ENCODE measurements at places on chromosomes 2 and 18.

DNA sequence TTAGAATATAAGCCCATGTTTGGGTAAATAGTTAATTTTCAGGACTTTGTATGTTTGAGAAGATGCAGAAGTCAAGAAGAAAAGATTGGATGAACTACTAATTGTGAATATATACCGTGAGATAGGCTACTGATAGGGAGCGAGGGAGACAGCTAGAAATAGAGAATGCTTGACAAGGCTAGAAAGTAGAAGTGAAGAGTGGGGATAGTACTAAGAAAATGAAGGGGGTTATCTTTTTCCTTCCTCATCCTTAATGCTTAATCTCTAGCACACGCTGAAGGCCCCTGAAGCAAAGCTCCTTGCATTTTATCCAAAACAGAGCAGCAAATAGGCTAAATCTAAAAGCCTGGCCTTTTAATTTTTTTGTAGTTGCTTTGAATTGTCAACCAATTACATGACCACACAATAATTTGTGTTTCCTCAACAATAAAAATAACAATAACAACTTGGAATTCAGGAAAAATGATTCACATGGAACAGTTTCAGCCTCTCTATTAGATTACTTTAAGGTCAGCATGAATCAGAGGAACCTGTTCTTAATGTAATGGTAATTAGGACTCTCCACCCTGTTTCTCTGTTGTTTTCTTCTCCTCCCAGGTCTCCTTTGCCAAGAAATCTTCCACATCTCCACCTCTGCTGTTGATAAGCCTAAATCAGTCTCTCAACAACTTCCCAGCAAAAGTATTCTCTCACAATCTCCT is 1071.3 kb upstream of the ZEB2 start:
- no peak for DNase-seq

DNA sequence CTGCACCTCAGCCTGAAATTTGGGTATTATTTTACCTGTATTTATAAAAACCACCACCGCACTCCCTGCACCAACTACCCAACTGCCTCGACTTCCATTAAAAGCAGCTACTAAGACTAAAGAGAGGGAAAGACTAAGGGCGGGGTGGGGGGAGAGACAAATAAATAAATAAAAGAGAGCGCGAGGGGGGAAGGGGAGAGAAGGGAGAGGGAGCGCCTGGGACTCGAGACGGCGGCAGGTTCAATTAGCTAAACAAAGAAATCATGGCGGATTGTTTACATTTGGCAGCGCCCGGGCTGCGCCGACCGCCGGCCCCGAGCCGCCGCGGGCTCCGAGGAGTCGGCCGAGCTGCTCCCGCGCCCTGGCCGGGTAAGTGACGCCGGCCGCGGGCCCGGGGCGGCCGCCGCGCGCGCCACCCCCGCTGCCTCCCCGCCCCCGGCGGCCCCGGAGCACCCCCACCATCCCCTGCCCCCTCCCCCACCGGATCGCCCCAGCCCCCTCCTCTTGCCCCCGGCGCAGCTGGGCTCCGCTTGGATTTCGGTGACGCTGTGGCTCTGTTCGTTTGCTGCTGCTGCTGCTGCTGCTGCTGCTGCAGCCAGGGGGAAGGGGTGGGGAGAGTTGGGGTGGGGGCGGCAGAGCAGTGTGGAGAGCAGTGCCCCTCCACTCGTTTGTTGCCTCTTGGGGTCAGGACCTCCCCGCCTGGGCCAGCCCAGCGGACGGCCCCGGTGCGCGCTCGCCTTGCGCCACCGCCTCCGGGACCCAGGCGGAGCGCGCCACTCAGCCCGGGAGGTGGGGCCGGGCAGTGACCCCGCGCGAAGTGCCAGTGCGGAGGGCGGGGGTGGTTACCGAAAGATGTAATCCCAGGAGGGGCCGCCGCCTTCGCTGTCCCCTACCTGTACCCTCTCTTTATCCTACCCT is 187.2 kb upstream of the FANCL start:
- DNase-seq, result no peak

- DNase-seq, result no peak
Observed at GRCh38 chr2:99607861-99608491, 118.2 kb upstream of the REV1 start.

GRCh38 chr2:238136820-238137537 is 1.5 kb upstream of the KLHL30 start:
- DNase-seq, result no peak

- no peak for DNase-seq
Observed at GRCh38 chr2:210671065-210671464, 114.7 kb downstream of the CPS1 start.

GRCh38 chr2:6823111-6823510 is 42.6 kb downstream of the CMPK2 start:
- peak; percentile 86 for DNase-seq

Data from fibroblast of skin of left biceps (primary cell).